Effector memory CD8-positive, alpha-beta T cell (primary cell): ENCODE measurements at places on chromosomes 4 and X.

- DNase-seq, result no peak
Observed at GRCh38 chr4:142554412-142554811, 291.7 kb downstream of the INPP4B start.

GRCh38 chr4:145154573-145154972, 25.8 kb downstream of the OTUD4 start:
- no peak for DNase-seq

- DNase-seq, result no peak
Observed at GRCh38 chrX:20913760-20914159, 460.5 kb upstream of the CNKSR2 start.

GRCh38 chr4:158998624-158999023, 104.3 kb upstream of the RAPGEF2 start:
- no peak for DNase-seq

GRCh38 chrX:39759526-39760224, 338.1 kb downstream of the BCOR start:
- no peak for DNase-seq

DNA sequence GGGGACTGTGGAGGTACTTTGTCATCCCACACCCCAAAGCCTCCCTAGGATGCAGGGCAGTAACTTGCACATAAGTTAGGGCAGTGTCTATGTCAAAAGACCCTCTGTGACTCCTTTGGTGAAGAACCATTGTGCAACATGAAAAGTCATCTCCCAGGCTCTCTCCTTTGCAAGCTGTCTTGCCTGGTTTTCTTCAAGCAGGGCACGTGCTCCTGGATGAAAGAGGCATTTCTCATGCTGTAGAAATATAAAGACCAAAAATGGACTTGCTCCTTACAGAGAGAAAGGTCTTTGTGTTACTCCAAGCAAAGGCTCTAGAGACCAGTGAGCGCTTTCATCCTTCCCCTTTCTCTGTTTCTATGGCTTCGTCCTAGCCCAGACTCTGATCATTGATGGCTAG, 44.9 kb downstream of the PLAC1 start:
- DNase-seq, result no peak

DNA sequence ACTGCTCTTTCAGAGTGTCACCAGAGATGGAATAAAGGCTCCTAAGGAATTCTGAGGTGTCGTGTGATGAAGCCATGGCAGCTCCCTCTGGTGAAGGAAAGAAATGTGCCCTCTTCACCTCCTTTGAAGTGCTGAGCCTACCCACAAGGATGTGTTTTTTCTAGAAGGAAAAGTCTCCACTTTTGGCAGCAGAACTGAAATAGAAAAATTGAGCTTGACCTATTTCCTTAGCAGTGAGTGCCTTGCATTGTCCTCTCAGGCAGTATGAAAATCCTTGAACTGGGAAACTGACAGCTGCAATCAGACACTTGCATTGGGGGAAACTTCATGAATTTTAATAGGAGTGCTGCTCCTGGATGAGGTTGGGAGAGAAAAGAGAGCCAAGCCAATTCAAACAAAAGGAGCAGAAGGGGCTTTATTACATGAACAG, 95.2 kb downstream of the DCLK2 start:
- no peak for DNase-seq

GRCh38 chr4:15149839-15150592, 147.7 kb downstream of the CPEB2 start:
- DNase-seq, result no peak

DNA sequence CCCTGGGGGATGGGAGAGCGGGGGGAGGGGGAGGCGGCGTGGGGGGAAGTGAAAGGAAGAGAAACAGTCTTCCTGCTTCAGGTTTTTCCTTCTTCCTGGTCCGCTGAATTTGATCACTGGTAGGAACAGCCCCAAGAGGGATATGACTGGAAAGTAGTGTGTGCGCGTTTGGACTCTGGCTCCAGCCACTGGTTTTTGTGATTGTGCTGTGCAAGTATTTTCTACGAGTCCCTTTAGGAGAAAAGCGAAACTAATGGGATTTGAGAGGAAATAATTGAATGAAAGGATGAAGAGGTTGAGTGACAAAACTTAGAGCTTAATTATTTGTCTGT, 836 bp downstream of the PRRG1 start:
- DNase-seq, result no peak

GRCh38 chr4:17165286-17165685, 266.8 kb upstream of the LDB2 start:
- no peak for DNase-seq

DNA sequence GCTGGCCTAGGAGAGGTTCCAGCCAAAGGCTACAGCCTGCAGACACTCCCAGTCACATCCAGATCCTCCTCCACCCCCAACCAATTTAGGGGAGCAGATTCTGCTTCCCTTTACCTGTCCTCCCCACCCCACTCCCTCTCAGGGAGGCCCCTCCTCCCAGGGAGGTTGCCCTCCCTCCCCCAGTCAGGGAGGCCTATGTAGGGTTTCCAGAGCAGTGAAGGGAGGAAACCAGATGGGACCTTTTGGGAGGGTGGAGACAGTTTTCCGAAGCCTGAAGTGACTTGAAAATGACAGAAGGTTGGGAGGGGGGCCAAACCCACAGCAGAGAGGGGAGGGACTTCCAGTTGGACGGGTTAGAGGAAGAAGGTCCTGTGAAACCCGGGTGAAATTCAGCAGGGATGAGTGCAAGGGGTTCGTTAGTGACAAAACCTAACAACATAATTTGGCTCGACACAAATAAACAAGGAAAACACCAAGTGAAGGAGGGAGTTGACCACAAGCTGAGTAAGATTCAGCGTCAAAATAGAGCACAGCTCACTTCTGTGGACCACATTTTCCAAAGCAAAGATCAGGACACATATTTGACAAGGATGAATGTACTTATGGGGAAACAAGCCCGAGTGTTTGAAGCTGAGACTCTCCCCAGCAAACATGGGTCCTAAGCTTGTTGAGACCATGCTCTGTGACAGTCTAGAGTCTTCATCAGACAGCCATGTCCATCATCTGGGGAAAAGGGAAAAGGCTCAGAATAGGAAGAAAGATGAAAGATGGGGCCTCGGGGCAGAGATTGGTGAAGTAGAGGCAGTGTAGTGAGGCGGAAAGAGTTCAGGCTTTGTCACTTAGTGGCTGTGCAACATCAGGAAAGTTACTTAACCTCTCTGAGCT, 46.4 kb downstream of the PRPS1 start:
- peak; percentile 40 for DNase-seq

DNA sequence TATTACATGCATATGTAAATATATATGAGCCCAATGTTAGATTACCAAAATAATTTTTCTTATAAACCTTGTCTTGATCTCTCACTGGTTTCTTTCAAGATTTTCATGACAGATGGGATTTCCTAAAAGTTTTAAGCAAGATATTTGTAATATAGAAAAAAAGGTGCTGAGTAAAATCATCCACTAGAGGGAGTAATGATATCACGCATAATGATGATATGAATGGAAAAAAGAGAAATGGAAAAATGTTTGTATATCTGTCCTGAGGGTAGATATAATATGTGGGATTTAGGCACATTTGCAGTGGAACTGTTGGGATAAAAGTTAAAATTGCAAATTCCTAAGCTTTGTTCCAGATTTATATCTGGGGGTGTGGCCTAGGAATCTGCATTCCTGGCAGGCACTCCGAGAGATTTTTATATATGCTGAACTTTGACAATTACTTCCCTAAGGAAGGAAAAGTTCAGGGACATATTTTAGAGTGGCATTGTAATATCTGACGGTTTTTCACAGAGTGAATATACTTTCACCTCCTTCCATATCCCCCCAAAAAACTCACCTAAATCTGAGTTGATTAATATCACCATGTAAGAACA, 60.5 kb downstream of the TMA16 start:
- DNase-seq, result no peak

DNA sequence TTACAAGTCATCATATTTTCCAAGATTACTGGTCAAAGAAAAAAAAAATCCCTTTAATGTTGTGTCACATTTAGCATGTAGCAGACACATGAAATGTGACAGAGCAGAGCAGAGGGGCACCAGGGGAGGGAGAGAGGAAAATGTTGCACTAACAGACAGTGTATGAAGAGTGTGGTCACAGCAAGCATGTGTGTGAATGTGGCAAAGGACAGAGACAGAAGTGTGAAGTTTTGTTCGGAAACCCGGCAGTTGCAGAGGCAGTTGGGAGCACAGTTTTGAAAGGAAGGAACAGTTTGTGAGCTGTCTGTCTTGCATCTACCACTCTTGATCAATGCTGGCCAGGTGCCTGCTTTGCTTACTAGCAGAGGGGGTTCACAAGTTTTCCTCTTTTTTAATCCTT, 83.9 kb upstream of the MAP3K15 start:
- no peak for DNase-seq
